ENCODE measurements at places on chromosomes 1 and 21.

DNA sequence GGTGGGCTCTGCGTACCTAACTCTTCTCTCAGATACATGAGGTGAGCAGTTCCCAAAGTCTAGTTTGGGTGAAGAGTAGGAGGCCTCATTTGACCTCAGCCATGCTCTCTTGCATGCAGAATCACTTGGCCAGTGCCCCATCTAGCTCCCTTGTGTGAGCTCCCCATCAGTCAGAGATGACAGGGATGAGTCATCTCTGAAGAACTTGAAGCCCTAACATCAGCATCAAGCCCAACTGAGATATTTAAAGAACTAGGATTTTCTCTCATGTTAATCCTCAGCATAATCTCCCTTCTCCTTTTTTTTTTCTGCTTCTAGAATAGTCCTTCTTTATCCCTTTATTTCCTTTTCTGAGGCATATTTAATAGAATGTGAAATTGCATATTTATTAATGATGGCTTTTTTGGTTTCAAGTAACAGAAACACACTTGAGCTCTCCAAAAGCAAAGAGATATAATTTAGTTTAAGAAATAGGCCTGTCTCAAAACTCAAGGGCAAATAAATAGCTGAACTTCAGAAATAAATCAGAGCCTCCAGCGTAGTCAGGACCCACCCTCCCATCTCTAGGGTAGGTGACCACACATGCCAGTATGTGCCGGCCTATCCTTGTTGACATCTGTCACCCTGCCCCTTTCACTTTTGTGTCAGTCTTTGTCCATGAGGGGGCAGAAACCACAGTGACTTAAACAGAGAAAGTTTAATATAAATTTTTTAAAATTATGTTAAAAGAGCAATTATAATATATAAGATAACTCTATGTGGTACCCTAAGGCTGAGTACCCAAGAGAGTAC lies 112.3 kb downstream of the TSEN15 start:
- peak; percentile 87 for DNase-seq

DNA sequence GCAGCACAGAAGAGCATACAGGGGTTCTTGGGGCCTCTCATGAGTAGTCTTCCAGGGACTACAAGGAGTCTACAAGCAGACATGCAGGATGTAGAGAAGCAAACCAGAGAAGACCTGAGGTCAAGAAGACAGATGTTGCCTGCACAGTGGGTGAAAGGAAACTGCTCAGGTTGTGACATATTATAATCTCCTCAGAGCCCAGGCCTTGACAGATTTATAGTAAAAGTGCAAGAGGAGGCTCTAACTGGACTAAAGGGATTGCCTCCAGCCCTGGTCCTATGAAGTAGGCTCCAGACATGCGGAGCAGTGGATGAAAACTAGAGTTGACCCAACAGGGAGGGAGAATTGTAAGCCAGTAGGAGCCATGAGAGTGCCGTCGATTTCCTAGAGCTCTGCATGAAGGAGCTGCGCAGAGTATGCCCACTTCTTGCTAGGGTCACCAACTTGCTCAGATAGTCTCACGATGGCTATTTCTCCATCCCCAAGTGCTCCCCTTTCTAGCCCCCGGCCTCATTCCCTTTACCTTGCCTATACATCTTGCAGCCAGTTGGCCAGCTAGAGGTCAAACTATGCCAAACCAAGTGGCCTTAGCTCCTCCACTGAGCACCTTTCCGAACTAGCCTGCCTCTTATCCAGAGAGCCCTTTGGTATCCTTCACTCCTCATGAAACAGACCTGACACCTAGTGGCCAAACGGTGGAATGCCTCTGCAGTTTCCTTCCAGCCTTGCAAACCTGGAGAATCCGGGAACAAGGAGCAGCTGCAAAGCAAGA lies 36.2 kb upstream of the IPO9 start:
- DNase-seq = no peak

DNA sequence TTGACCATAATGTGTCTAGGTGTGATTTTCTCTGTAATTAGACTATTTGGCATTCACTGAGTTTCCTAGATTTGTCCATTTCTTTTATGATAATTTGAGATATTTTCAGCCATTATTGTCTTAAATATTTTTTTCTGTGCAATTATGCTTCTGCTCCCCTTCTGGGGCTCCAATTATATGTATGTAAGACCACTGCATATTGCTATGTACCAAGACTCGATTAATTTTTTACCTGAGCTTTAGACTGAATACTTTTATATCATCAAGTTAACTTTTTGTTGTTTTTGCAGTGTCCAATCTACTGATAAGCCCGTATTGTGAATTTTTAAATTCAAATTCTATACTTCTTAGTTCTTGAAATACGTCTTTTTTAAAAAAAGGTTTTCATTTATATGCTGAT lies 5.1 kb upstream of the TAF1A start:
- no peak for DNase-seq

DNA sequence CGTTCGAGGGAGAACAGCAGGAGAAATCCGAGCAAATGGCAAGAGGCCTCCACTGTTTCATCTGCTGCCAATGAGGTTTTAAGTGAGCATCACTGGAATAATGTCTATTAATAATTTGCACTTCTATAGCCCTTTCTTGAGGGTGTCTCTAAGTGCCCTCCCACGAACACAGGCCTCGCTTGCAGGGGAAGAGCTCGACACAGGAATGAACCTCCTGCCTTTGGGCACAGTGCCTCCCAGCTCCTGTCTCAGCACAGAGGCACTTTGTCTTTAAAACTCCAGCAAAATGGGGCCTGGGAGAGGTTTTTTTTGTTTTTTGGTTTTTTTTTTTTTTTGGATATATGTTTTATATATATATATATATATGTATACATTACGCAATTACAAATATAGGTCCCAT lies 56.6 kb downstream of the OLIG1 start:
- DNase-seq = no peak

GRCh38 chr21:45078877-45079281 lies 4.5 kb downstream of the ADARB1 start:
- DNase-seq = peak; percentile 98

DNA sequence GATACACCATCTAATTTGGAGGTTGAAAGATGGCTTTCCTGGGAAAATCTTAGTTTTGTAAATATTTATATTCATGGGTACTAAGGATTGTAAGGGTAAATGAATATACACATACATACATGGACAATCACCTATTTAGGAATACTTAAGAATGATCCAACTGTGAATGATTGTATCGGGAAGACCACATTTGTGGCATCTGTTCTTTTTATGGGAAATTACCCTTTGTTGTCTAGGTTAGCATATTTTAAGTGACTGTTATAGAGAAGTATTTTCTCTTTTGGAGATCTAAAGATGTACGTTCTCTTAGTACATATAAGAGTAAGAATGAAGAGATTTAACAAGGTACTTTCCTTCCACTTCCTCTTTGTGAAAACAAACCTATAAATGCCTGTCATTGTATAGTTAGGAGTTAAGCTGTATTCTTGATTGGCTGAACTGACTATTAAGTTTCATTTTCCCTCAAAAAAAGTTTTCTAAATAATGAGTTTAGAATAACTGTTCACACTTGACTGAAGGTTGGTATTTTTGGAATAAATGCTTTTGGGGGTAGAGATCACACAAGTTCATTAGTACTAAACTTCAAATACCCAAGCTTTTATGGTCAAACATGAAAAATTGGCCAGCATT lies 26.7 kb downstream of the SNX7 start:
- DNase-seq = no peak

DNA sequence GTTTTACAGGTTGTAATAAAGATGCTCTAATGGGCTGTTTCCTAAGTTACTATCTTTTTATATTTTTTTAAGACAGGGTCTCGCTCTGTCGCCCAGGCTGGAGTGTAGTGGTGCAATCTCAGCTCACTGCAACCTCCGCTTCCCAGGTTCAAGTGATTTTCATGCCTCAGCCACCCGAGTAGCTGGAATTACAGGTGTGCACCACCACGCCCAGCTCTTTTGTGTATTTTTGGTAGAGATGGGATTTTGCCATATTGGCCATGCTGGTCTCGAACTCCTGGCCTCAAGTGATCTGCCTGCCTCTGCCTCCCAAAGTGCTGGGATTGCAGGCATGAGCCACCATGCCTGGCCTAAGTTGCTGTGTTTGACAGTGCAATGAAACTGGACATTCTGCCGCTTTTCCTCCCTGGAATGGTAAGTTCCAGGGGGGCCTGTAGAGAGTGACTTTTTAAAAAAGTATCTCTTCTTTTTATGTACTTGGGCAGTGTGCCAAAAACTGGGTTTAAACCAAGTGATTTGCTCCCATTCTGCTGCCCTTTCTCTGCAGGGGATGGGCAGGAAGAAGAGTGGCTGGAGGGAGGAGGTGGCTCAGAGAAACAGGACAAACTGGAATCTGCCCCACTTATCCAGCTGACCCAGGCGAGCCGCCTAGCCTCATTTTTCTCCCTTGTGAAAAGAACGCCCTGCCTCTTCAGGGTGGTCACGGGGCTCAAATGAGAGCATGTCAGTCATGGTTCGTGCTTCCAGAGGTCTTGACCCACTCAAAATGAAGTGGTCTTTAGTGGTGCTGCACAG lies 2.3 kb downstream of the SLC37A1 start:
- DNase-seq = no peak

GRCh38 chr1:161198194-161198896 lies 509 bp downstream of the ADAMTS4 start:
- no peak for DNase-seq

GRCh38 chr1:41812453-41812852 lies 106.3 kb downstream of the HIVEP3 start:
- DNase-seq = no peak

DNA sequence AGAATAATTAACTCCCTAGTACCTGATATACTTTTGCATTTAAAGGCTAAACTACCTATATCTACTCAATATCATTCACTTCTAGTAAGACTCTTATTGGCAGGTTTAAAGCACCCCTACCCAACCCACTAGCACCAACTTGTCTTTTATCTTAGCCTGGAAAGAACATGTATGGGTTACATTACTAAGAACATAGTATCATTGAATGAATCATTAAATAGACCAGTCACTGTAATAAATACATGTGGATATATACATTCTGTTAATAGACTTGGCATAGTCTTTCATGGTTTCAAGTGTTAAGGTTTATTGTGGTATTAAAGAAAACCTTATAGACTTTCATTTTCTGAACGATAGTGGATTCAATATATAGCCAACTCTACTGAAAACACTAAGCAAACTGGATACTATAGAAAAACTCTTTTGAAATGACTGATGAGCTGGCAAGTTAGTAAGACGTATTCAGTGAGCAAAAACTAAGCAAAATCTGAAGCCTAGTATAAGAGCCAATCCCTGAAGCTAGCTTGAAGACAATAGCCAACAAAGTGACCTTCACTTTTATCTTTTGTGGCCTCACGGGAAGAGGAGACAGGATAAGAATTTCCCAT lies 10.3 kb downstream of the HIVEP3 start:
- no peak for DNase-seq

DNA sequence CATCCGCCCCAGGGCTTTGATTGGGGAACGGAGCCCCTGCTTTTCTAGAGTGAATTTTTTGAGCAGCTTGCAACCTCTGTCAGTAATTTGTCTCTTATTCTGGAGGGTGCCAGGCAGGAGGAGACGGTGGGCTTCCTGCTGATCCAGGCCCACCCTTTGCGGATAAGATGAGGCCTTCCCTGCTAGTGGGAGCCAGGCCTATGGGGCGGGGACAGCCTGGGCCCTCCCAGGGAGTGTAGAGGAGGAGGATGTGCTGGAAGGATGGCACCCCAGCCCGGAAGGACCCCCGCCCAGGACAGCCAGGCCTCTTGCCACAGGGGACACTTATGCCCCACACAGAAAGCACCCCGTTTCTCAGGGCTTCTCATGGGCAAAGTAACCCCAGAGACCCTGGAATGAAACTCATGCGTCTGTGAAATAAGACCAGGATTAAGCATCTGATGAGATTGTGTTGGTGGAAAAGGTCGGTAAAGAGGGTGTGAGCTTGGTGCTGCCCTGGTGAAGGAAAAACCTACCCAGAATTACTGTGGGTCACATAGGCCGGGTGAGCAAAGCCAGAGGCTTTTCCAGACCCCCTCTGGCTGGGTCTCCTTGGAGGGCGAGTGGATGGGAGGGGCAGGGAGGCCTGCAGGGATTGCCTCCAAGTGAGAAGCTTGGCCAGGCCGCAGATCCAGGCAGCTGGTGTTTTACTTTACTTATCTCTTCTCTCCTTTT lies 118.7 kb downstream of the SIK1 start:
- no peak for DNase-seq

DNA sequence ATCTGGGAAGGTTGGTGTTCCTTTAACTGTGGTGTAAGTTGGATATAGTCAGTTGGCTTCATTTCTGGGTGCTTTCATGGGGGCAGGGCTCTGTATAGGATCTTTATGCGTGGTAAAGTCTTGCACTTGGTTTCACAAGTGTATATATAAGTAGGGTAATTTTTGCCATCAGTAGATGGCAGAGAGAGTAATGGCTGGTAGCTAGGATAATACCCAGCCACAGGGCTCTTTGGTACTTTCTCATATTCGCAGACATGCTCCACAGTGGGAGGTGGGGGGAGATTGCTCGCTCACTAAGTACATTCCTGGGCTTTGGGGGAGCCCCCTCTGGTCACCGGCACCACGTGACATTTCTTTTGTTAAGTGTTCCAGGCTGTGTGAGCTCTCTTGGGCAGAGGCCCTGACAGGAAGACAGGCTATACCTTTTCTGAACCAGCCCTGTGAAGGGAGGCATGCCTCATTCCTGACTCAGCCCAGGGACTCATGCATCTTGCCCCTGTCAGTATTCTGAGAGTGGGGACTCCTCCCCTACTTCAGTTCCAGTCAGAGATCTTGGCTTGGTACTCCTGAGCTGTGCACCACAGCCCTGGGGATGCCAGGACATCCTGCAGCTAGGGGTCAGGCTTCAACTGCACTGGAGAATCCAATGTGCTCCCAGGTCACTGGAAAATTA lies 37.6 kb downstream of the FCRL2 start:
- DNase-seq = no peak

GRCh38 chr1:214902636-214903320 lies 179.8 kb upstream of the KCNK2 start:
- DNase-seq = no peak

DNA sequence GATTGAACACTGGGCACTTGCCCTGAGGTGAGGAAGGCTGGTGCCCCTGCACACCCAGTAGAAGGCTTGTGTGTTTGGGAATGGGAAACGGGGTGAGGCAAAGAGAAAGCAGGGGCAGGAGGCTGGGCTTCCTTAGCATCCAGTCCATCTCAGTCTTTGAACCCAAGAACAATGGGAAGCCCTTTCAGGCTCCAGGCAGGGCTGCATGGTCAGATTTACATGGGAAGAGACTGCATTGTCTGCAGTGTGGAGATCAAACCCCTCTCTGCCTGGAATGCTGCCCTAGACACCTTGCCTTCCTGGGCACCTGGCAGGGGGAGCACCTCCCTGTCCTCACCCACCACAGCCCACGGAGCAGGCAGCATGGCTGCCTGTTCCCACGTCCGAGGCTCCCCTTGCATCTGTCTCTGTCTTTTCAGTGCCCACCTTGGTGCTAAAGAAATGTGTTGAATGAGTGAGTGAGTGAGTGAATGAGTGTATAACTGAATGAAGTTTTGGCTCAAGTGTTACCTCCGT lies 268.5 kb downstream of the GRIK3 start:
- no peak for DNase-seq

DNA sequence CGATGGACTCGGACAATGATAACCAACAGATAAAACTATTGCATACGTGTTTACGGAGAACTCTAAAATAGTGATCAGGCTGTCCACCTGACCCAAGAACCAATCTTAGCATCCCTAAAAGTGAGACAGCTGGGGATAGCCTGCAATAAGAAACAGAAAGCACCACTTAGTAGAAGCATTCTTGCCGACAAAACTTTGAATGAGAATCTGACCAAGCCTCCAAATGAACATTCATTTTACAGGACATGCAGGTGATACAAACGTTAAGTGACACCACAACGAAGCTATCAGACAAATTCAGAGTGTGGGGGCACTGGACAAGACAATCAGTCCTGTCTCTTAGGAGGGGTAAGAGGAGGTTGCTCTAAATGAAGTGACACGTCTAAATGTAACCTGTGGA lies 1.2 kb downstream of the PSMG1 start:
- no peak for DNase-seq

- peak; percentile 96 for DNase-seq
Observed at GRCh38 chr1:87449348-87449963, 120.8 kb downstream of the LMO4 start.
